ENCODE measurements at places on chromosomes 5 and 9.

GRCh38 chr9:10704720-10705119 lies 91.9 kb upstream of the PTPRD start:
- no peak for DNase-seq

DNA sequence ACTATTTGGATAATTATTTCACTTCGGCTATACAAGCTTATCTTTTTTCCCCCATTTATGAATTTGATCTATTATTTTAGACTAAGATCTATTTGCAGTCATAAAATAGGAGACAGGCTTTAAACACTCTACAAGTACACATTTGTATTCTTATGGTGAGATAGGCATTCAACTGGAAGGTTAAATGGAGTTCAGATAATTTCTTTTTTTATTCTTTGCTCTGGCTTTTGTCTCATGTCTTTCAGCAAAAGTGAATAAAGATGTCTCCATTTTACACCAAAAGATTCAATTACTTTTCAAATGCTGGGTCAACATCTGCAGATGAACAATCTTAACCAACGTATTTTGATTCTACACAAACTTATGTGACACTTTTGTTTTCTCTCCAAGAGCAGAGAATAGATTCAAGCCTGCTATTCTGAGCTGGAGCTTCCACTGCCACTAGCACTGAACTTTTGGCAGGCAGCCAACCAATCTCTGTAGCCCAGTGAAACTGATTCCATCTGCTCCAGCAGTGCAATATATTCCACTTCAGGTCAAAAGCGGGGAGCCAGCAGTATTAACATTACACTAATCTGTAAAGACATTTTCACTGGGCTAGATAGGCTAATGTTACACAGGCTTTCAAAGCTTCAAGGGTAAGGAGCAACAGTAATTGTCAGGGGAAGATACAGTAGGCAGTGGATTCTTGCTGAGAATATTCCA lies 452.0 kb upstream of the ZNF608 start:
- peak; percentile 56 for DNase-seq

DNA sequence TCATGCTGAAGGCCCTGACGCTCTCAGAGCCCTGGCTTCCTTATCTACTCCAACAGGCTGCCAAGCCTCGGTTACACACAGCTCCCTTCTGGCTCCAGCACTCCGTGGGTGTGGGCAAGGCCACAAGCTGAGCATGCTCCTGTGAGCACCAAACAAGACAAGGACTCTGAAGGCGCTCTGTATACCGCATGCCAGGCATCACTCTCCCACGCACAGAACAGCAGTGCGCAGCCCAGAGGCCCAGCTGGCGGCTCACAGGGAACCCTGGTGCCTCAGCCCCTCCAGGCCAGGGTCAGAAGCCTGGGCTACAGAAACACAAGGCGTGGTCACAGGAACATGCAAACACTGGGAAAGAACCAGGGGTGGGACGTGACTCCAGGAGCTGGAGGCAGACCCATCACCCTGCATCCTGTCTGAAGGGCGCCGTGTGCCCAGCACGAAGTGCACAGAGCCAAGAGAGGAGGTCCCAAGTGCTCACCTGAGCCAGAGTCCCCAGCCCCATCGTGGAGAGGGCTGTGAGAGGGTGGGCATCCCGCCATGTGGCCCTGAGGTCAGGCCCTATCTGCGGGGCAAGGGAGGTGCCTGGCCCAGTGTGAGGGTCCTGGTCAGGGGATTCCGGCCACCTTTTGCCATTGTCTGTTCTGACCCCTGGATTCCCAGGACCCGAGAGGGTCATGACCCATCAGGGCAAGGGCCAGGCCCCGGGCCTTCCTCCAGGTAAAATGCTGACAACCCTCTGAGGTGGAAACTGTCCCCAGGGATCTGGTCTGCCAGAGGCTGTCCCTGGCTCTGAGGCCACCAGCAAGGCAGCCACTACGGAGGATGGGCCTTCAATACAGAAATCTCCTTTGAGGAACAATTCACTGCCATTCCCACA lies 54.7 kb downstream of the COL23A1 start:
- no peak for DNase-seq

DNA sequence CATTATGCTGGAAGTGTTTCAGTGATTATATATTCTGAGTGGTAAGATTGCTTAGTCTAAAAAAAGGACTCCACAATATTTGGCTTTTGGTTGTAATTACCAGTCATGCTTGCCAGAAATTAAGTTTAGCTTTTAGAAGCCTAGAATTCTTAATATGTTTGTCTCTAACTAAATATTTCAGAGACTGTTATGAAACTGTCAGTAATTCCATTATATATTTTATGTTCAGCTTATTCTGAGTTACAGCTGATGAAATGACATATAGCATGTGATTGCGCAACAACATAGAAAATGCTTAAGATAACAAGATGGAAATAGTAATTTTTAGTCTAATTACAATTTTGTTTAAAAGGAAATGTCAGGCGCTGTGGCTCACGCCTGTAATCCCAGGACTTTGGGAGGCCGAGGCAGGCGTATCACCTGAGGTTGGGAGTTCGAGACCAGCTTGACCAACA lies 44.2 kb downstream of the KIAA1958 start:
- no peak for DNase-seq

DNA sequence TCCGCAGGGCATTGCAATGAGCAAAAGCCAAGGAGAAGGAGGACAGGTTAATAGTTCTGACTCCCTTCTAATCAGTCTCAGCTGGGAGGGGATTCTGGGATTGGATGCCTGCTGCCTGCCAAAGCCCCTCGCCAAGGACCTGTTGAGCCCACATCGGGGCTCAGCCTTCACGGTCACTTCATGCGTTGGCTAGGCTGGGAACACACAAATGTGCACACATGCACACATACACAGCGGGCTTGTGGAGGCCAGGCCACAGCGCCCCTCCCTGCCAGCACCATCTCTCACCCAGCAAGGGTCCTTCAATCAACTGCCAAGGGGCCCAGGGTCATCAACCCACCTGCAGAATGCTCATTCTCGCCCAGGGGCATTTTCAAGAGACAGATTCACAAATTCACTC lies 113.9 kb downstream of the C5orf15 start:
- DNase-seq, result no peak

Measured in MM.1S (cell line).